ENCODE measurements at places on chromosomes 2 and 18.

- DNase-seq = no peak
Measured at GRCh38 chr2:43083710-43084698, 142.4 kb downstream of the ZFP36L2 start.

- no peak for DNase-seq
Measured at GRCh38 chr2:197996583-197996982, 192.2 kb downstream of the PLCL1 start.

DNA sequence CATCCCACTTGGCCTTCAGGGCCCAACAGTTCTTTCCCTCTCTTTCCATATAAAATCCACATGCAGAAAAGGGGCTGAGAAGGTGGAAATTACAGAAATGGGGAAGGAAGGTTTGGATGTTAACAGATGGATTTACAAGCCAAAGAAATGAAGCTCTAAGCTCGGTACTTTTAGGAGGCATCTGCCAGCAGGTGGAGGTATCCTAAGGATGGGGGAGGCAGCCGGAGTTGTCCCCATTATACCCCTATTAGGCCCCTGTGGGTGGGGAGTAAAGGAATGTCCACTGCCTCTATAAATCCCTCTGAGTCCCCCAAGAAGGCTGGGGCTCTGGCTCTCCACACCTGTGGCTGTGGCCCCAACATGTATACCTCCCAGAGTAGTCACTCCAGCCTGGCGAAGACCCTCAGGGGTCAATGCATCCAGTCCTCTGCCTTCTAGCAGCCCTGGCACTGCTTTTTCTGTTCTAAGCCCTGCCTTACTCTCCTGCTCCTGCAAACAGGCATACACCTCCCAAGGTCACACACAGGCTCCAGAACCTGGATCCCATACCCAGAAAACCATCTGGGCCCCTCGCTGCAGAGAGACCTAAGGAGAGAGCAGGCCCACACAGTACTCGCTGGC is 1.2 kb downstream of the FBXO41 start:
- no peak for DNase-seq

DNA sequence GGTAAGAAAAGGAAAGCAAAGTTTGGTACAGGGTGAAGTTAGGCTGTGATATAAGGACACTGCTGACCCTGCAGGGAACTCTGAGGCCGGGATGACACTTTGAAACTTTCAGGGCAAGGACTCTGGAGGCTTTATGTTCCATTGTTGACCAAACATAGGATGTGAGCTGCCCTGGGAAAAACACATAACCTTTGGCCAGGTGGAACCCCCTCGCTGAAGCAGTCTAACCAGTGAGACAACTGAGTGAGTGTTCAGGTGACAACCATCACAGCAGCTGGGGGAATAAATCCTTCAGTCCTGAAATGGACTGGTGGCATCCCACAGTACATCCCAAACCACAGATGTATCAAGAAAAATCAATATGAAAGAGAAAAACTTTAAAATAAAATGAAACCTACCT is 280.9 kb upstream of the CDH2 start:
- no peak for DNase-seq

- peak; percentile 70 for DNase-seq
Measured at GRCh38 chr2:171102802-171103201, 57.9 kb downstream of the TLK1 start.

- DNase-seq = no peak
Measured at GRCh38 chr2:181887045-181887444, 4.5 kb upstream of the ITPRID2 start.

Measured in NCI-H1930 (cell line).